Pulmonary artery endothelial cell (primary cell): ENCODE measurements at places on chromosomes 3 and 15. TPM values are rescaled to one million over a fixed set of nuclear protein-coding genes. Genes with fewer than 3 reads are reported as not detected.

Gene POLQ
- total RNA-seq = 5.9 and 12.5 TPM in 2 replicates

Gene ATP2C1
- 87.4 and 118 TPM in 2 replicates for total RNA-seq

Gene CCDC50
- total RNA-seq = 202 and 221 TPM in 2 replicates

Gene ZNF662
- total RNA-seq = 1.3 and 1.4 TPM in 2 replicates

Gene RAB6B
- 0.99 and 1.2 TPM in 2 replicates for total RNA-seq

DNA sequence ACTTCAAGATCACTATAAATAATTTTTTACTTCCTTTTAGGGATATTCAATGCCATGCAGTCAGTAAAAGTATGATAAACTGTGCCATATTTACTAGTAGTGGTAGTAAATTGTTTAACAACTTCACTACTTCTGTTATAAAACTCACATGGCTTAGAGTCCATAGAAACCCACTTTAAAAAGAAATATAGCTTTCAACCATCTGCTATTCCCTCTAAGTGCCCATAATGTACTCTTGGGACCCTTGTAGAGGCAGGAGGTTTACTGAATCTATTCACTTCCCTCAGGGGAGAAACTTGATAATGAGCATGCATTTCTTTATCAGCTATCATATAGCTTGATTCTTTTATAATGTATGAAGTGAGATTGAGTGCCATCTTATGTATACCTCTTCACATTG is 1448.4 kb upstream of the ALCAM start:
- DNase-seq = no peak

GRCh38 chr3:4759689-4760312 is 219.4 kb upstream of the BHLHE40 start:
- DNase-seq = no peak

DNA sequence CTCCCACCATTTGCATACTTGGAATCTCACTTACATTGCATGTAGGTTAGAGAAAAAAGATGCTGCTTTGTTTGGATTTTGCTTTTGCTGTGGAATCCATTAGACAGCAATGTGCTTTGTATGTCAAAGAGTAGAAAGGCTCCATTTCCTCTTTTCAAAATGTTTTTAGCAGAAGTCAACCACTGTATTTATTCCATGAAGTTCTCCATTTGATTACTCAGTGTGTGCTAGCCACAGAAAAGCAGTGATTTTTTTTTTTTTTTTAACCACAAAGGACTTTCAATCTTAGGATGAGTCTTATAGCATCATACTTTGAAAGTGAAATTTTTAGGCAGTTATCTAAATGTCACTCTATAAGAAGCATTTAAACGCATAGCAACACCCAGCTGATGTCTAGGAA is 285.0 kb upstream of the ADAMTS9 start:
- no peak for DNase-seq

Gene PRSS50
- total RNA-seq = not detected in 2 replicates

Gene HEXA
- total RNA-seq = 34.6 and 56.5 TPM in 2 replicates

DNA sequence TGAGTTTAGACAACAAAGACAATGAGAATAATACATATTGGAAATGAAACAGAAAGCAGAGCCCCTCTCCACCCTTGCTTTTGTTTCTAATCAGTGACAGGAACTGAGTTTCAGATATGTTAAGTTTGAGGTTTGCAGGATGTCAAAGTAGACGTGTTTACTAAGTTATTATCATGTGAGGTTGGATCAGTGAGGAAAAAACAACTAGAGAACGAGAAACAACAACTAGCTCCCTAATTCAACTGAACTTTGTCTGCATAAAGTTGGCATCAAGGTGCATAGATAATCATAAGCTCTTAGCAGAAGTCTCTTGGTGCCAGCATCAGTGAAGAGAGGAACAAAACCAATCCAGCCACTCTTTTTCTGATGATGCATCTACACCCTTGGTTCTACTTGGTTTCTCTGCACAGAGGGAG is 491.1 kb upstream of the NR2F2 start:
- DNase-seq = no peak

DNA sequence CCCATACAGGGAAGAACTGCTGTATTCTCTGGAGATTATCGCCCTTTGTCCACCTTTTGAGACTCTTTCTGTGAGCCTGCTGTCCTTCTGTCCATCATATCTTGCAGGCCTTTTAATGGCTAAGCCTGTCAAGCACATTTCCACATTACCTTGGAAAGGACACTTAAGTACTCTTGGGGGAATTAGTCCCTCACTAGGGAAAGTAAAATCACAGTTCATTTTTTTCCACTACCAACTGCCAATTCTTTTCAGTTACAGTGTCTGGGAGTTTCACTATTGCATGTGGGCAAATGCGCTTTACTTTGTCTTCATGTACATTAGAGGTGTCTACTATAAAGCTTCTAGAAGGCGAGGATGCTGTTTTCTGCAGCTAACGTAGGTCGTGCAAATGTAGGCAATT is 242.1 kb downstream of the NSUN3 start:
- no peak for DNase-seq

Gene TTC21A
- 0.86 and 0.99 TPM in 2 replicates for total RNA-seq

GRCh38 chr15:35874260-35874905 is 328.4 kb upstream of the DPH6 start:
- DNase-seq = peak; percentile 49

DNA sequence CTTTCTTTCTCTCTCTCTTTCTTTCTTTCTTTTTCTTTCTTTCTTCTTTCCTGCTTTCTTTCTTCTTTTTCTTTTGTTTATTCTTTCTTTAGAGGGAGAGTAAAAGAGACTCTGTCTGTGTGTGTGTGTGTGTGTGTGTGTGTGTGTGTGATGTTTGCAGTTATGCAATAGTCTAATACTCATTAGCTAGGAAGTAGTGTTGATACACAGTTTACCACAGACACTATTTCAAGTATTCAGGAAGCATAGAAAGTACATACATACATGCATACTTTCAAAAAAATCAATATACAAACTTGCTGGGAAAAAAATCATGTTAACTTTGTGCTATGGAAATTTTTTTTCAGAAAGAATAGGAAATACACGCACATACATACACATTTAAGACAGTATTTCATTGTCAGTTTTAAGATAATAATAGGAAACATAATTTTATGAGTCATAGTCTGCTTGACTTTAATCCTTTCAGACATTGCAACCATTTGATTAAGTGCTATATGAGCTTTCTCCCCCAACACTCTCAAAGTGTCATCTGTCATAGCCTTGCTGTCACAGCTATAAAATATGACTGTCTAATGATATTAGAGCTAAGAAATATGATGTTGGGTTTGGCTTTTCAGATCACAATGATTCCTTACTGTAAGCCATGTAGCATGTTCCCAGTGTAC is 74.9 kb upstream of the EPHA3 start:
- no peak for DNase-seq

DNA sequence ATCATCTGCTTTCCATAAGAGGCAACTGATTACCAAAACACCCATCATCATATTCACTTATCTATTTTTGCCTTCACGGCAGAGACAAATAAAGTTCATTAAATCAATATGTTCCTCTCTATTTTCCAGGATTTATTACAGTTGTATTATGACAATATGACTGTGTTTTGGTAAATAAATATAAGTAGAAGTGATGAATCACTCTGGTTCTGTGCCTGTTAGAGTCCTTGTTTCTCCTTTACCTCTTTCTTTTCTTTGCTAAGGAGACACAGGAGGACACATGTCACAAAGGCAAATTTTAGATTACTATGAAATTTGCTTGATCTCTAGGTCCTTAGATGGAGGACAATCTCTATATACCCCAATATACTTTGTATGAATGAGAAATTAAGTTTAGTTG is 152.6 kb upstream of the PLSCR5 start:
- no peak for DNase-seq

Gene AQP9
- total RNA-seq = not detected in 2 replicates

Gene GOLGA6L4
- total RNA-seq = 0.60 and 0.92 TPM in 2 replicates

DNA sequence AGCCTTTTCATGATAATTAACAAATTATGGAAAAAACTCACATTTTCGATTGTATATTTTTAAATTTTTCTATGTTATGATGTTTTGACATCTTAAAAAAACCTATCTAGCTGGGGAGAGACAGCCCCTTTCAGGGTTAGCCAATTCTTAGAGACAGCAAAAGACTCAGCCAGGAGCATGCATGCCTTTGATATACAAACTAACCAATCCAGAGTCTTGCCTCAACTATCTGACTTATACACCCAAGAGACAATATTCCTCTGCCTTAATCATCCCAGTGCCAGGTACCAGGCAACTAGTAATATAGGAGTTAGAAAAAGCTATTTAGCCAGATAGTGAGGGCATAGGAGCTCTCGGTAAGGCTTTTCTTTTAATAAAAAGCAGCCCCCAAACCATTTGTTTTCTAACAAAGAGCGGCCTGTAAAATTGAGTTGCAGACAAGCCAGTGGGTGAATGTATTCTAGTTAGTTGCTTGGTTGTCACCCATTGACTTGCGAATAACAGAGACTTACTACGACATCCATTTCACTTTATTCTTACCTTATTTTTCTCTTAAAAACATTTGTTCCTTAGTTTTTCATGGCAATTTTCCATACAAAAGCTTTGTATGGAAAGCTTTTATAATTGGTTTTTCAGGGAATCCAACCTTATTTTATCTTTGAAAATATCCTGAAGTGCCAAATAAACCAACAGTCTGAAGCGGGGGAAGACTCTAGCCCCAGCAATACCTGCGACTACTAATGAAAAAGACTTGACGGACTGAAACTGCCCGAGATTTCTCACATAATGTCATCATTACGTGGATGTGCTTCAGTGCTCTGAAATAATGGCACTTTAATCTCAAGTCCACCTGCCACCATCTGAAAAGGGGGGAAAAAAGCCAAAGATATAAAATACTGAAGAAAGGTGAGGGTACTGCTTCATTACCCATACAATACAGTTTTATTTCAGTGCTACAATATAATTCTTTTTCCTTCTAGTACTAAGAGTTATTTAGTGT is 64.6 kb upstream of the ATP2C1 start:
- no peak for DNase-seq
